C1 segment of cervical spinal cord (tissue), 14 donors: ENCODE measurements at places on chromosomes 5 and 9.

DNA sequence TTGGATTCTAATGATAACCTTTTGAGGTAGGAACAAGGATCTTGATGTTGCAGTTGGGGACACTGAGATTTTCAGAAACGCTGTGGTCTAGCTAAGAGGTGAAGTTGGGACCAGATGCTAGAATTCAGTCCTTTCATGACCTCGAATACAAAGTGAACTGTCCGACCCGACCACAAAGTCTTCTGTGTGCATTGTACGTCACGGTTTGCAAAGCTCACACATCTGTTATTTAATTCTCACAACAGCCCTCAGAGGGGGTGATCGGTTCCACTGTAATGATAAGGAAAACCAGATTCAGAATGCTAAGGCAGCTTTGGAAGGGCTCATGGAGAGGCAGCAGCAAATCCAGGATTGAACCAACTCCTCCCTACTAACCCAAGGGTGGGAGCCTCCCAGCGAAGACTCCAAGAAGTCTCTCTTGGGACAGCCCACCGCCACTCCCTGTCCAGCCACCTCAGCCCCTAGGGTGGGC is 16.6 kb upstream of the KIF12 start:
- DNase-seq = no peak

DNA sequence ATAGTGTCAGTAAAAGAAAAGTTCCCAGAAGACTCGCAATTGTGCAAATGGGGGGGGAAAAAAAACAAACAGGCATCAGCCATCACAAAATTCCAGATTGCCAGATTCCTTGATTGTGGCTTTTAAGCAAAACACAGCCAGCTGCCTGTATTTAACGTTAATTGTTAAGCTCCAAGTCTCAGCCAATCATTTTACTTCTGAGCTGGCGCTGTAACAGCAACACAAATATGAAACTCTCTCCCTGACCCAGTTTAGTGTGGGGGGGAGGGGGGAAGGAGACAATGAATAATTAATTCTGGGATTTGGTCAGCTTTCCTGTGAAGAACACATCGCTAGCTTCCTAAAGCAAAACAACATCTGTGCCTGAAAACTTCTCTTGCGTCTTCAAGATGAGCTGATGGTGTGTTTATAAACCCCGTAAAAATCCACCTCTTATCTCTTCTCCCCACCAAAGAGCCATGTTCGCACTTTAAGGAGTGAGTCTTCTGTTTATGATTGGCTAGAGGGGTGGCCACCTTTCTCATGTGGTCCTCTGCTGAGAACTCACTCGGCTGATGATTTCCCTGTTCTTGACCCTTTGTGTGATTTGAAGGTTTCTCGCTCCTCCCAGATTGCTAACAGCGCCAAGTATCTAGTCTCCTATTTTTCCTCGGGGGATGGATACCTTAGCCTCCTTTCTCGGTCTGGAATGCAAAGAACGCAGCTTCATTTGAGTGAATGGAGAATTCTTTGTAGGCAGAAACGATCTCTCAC is 160.2 kb upstream of the DAPK1 start:
- no peak for DNase-seq

DNA sequence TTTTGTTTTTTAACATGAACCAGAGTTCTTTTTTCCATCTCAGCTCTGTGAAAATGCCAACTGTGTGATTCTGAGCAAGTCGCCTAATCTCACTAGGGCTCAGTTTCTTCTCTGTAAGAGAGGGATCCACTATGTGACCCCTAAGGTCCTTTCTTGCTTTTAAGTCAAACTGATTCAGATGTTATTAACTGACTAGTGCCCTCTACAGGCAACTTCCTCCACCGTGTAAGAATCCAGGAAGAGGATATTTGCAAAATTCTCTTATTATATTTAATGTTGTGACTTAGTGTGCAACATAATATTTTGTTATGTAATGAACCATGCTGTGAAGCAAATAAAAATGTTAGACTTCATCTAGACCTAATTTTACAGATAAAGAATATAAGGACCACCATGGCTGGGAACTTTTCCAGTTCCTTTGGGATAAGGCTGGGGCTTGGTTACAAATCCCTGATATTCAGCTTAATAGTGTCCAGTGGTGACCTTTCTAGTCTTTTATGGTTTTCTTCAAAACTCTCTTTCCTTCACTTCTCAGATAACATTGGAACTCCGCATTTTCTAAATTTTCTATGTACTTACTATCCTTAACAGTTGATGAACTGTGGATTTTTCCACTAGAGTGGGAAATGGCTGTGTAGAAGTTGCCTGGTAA is 244.7 kb downstream of the PIK3R1 start:
- no peak for DNase-seq

- DNase-seq = no peak
Measured at GRCh38 chr5:81154725-81155124, 78.4 kb upstream of the CKMT2 start.
